ENCODE measurements at places on chromosomes 5 and 9.

GRCh38 chr9:33765411-33765810 is 29.9 kb upstream of the PRSS3 start:
- DNase-seq: no peak

GRCh38 chr5:40762705-40763104 is 6.9 kb upstream of the TTC33 start:
- DNase-seq: no peak

GRCh38 chr5:84961193-84961592 is 576.5 kb upstream of the EDIL3 start:
- no peak for DNase-seq

DNA sequence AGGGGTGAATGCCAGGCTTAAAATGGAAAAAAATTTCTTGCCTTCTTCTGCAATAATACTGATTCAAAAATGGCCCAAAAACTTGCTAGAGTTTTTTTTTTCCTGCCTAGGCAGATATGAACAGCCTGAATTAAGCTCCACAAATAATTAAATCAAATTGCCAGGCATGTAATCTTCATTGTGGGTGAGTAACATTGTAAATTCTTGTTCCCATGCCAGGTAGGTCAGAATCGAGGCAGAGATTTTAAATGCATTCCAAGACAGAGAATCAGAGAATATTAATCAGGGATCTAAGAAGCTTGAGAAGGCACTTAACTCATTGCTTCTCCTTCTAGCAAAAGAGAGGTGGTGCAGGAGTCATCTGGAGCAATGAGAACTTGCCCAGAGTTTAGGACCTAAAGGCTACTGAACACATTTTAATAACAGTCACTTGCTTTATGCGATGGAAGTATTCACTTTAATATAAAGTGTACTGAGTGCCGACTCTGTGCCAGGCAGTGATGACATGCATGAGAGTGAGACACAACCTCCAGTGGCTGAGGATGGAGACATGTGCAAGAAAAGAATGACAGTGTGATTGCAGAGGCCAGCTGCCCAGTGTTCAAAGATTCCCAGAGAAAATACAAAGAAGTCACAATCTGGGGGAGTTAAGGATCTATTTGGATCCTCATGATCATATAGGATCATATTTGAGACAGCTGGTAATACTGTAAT is 102.3 kb downstream of the APBA1 start:
- no peak for DNase-seq

DNA sequence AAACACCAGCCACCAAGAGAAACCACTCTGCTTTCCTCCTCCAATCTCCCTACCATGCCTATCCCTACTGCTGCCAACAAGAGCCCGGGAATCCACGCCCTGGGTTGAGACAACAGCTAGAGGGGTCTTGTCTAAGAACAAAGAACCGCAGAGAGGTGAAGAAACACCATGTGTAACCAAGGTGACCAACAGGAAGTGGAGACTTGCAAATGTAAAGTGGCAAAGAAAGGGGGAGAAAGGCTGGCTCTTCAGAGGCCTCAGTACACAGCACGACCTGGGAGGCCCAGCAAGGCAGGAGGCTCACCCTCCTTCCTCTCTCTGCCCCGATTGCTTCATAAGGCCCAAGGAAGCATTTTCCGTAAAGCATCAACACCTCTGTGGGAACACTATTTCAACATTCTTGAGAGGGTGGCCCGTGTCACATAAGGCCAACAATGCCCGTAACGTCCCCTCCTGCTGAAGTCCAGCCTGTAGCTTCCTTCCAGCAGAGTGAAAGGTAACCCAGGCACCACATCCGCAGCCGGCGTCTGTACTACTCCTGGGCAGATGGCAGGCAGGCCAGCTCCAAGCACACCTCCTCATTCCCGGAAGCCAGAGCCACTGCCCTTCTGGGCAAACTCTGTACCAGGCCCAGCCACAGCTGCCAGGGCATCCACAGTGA is 18.3 kb downstream of the CCNJL start:
- no peak for DNase-seq

- DNase-seq: peak; percentile 87
Measured at GRCh38 chr9:88578121-88579049, 43.4 kb downstream of the NXNL2 start.

DNA sequence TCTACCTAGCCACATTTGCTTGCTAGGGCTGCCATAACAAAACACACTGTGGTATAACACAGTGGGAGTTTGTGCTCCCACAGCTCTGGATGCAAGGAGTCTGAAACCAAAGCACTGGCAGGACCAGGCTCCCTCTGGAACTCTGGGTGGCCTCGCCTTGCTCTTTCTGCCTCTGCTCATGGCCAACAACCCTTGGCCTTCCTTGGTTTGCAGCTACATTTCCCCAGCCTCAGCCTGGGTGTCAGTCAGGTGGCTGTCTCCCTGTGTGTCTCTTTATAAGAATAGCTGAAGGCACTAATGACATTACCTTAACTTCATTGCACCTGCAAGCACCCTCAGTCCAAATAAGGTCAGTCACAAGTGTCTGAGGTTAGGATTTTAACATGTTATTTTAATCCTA is 101.0 kb upstream of the IRX2 start:
- DNase-seq: no peak

Measured in coronary artery (tissue), 2 donors.